ENCODE measurements at places on chromosomes 1 and 21. TPM values are rescaled to one million over a fixed set of nuclear protein-coding genes. Genes with fewer than 3 reads are reported as not detected.

DNA sequence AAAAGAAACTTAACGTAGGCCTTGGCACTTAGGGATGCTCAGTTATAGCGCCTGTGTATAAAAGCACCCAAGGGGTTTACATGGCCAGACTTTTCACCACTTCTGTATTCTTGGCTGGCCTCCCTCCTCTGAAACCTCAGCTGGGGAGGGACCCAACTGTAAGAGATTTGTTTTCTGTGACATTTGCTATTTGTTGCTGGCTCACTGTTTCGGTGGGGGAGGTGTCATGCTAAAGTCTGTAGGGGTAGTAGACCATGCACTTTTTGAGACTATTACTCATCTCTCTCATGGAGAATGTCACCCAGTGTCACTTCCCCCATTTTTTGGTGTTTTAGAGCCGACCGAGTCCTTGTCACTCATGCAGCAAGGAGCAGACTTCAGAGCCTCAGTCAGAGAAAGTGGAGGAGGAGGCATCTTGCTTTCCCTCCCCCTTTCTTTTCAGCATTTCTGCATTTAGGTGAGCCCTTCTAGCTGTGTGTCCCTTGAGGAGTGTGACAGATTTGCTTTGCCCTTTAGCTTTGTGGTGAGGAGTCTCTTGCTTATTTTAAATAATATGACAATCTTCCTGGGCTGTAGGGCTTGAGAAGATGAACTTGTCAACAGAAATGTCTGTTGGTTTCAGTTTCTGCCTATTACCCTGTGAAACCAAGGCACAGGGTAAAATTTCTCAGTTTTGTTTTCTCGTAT is 160.1 kb downstream of the FASLG start:
- DNase-seq = no peak

GRCh38 chr1:149962039-149962647 is 25.5 kb upstream of the MTMR11 start:
- DNase-seq = peak; percentile 79

DNA sequence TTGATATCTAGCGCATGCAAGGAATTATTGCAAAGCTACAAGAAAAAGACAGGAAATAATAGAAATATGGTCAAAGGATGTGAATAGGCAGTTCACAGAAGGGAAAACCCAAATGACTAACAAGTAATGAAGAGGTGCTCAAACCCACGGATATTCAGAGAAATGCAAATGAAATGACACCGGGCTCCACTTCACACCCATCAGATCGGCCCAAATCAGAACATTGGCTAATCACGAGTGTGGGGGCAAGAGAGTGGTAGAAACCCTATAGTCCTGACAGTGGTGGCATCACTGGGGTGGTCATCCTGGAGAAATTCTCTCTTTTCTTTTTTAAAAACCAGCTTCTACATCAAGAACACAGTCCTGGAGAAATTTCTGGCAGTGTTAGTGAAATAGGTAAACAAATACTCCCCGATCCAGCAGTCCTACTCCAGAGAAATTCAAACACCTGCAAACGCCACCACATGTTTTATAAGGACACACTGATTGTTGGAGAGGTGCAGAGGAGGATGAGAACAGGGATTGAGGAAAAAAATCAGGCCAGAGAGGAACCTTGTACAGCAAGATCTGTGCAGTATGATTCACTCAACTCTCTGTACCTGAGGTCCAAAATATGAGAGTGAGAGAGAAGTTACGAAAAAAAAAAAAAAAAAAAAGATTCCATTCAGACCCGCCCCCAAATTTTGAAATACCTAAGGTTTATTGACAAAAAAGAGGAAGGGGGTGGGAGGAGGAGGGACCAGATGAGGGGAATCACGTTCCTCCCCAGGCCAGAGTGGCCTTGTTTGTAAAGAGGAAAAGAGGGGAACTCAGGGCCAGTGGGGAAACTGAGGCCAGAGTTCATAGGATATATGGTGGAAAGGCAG is 9.2 kb upstream of the TNFRSF1B start:
- DNase-seq = no peak

GRCh38 chr1:79105500-79105899 is 99.0 kb upstream of the ADGRL4 start:
- no peak for DNase-seq

DNA sequence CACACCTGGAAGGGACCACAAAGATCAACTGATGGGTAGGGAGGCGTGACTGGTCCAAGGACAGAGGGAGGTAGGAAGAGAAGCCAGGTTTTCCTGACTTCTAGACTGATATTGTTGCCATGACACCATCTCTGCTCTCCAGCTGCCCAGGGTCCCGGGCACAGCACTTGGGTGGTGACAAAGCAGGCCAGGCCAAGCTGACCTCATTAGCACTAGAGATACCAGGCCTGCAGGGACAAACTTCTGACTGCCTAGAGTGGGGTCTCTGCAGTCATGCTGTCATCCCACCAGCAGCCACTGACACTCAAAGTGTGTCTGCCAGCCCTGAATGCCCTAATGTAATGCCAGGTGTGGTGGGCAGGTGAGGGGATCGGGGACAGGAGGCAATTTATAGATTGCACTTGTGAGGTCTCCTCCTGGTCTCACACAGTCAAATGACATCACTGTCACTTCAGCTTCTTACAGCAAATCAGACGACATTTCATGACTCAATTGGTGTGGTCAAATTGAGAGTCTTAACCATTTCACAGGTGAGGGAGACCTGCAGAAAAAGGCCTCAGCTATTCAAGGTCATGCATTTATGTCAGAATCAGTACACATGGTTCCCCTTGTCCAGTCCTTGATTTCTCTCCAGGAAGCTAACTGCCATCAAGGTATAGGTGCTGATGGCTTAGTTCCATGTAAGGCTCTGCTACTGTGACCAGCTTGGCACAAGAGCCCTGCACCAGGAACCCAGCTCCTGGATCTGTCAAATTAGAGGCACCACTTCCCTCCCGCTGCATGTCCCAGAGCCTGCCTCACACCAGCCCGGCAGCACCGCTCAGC is 2.7 kb downstream of the SLC9A1 start:
- DNase-seq = no peak

DNA sequence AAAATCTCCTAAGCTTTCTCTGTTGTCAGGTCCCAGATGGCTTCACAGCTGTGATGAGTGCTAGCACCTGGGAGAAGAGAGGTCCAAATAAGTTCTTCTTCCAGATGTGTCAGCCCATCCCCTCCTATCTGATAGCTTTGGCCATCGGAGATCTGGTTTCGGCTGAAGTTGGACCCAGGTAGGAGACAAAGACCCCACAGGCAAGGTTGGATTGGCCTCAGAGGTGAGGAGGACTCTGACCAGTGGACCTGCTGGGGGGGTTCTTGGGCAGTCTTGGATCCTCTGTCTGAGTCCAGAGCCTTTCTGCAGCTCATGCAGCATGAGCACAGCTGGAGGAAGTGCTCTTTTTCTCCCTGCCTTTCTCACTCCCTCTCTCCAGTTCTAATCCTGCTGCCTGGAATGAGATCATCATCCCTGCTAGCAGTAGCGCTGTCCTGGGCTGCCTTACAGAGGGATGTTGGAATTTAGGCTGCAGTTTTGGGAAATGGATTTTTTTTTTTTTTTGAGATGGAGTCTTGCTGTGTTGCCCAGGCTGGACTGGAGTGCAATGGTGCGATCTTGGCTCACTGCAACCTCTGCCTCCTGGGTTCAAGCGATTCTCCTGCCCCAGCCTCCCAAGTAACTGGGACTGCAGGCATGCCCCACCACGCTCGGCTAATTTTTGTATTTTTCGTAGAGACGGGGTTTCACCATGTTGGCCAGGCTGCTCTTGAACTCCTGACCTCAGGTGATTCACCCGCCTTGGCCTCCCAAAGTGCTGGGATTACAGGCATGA is 7.1 kb downstream of the RNPEP start:
- no peak for DNase-seq

GRCh38 chr1:118555638-118556037 is 370.6 kb upstream of the SPAG17 start:
- DNase-seq = no peak

- DNase-seq = no peak
These were observed 36.2 kb downstream of the TP73 start for GRCh38 chr1:3688356-3689137.

- DNase-seq = no peak
These were observed 31.8 kb downstream of the LRRC52 start for GRCh38 chr1:165575468-165576099.

GRCh38 chr1:19442154-19443096 is 42.9 kb downstream of the CAPZB start:
- DNase-seq = no peak

DNA sequence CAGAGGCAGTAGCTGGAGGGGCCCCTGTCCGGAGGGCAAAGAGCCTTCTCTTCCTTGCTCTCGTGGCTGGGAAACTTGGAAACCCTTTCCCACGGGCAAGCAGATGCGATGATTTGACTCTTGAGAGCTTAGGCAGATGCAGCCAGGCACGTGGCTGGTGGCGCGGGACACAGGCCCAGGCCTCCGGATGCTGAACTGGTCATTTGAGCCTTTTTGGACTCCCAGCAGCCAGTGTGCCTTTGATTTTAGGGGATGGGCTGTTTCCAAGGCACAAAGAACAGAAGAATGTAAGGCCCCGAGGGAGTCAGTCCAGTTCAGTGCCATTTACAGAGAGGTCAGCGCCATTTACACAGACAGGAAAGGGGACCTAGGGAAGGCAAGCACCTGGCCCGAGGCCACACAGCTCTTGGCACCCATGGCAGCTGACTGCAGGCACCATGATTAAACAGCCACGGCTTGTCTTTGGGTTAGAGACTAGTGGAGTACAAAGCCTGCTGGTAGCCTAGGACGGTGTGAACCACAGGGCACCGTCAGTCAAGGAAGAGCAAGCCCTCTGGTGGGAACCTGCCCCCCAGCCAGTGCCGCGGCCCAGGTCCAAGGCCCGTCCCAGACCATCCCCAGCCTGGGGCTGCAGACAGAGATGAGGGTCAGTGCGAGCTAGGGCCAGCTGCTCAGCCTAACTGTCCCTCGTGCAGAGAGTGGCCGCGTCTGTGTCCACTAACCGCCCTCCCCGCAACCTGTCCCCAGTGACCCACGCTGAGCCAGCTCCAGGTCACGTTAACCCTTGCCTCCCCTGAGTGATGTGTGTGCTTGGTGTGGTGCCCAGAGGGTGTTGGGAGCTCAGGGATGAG is 20.4 kb upstream of the CCDC27 start:
- DNase-seq = no peak

GRCh38 chr21:14716761-14717396 is 170.8 kb upstream of the SAMSN1 start:
- no peak for DNase-seq

GRCh38 chr1:246748006-246748405 is 23.8 kb downstream of the SCCPDH start:
- DNase-seq = no peak

- no peak for DNase-seq
These were observed 29.8 kb upstream of the CACYBP start for GRCh38 chr1:174969977-174970376.

GRCh38 chr1:197252973-197253372 is 15.1 kb upstream of the CRB1 start:
- no peak for DNase-seq

DNA sequence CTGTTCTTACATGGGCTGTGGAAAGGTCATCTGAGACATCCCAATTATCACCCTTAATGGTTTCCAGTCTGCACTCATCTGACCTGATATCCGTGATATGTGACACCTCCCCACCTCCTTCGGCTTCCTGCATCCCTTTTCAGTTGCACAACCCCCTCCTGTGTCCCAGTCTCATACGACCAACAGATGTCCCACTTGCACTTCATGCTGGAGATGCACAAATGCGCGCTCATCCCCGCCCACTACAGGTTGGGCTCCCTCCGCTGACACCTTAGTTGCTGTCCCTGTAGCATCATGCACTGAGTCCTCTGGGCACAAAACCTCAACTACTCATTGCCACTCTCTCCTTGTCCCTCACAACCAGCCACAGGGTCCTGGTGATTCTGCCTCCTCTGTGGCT is 94.4 kb downstream of the MIS18A start:
- DNase-seq = no peak

Gene TMEM269
- polyA plus RNA-seq = 0.21 TPM

Gene PROK1
- polyA plus RNA-seq = not detected

Gene FCRL1
- not detected for polyA plus RNA-seq

Gene RIMS3
- 1.5 TPM for polyA plus RNA-seq

Gene TTC34
- polyA plus RNA-seq = 0.04 TPM

Gene CELA3A
- polyA plus RNA-seq = not detected

Gene MSH4
- 0.03 TPM for polyA plus RNA-seq

Gene MANEAL
- 13.8 TPM for polyA plus RNA-seq

Gene FAM110D
- polyA plus RNA-seq = 0.04 TPM

Gene ID3
- polyA plus RNA-seq = 288 TPM

Gene S100A2
- 19.5 TPM for polyA plus RNA-seq
